ENCODE measurements at places on chromosomes 12 and 14. TPM values are rescaled to one million over a fixed set of nuclear protein-coding genes. Genes with fewer than 3 reads are reported as not detected.

GRCh38 chr12:447141-447540 lies 12.6 kb upstream of the B4GALNT3 start:
- no peak for DNase-seq

GRCh38 chr14:64681796-64682710 lies 22.2 kb upstream of the PLEKHG3 start:
- DNase-seq = peak; percentile 64

- DNase-seq = no peak
Measured at GRCh38 chr12:94561943-94562411, 88.4 kb downstream of the TMCC3 start.

DNA sequence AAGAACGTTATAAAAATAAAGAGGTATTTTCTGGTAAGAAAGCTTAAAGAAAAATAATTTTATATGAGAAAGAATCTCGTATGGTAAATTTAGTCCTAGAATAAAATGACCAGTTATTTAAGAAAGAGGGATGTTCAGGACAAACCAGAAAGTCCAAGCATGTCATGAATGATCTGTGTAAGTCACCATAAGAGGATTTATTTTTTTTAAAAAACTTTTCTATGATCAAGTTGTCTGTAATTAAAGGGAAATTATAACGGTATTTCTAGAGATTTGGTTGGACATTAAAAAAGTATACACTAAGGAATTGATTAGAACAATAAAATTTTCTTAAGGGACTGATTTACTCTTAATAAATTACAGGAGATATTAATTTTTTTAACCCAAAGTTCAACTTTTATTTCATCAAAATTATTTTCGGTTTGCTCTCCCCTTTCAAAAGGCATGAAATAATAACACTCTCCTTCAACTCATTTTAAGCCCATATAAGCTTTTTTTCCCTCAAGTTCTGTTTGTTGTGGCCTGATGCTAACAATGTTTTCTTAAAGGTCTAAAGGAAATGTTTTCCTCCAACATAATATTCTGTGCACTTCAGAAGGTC lies 49.9 kb upstream of the CPSF6 start:
- DNase-seq = no peak

- no peak for DNase-seq
Measured at GRCh38 chr12:117919479-117919878, 49.3 kb downstream of the KSR2 start.

- no peak for DNase-seq
Measured at GRCh38 chr12:11758510-11759493, 109.3 kb downstream of the ETV6 start.

- DNase-seq = no peak
Measured at GRCh38 chr14:72401632-72402376, 469.6 kb downstream of the RGS6 start.

- no peak for DNase-seq
Measured at GRCh38 chr12:26514364-26514763, 318.6 kb downstream of the ITPR2 start.

DNA sequence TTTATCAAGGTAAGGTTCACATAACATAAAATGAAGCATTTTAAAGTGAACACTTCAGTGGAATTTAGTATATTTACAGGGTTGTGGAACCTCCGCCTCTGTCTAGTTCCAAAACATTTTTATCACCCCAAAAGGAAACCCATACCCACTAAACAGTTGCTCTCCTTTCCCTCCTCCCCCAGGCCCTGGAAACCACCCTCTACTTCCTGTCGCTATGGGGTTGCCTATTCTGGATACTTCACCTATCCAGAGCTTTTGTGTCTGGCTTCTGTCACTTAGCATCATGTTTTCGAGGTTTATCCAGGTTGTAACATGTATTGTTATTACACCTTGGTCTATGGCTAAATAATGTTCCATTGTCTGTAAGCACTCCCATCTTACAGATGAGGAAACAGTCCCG lies 27.7 kb upstream of the ZFP36L1 start:
- DNase-seq = no peak

- DNase-seq = no peak
Measured at GRCh38 chr12:107319533-107320032, 226.2 kb upstream of the CRY1 start.

- DNase-seq = no peak
Measured at GRCh38 chr12:81136519-81136918, 58.6 kb downstream of the ACSS3 start.

DNA sequence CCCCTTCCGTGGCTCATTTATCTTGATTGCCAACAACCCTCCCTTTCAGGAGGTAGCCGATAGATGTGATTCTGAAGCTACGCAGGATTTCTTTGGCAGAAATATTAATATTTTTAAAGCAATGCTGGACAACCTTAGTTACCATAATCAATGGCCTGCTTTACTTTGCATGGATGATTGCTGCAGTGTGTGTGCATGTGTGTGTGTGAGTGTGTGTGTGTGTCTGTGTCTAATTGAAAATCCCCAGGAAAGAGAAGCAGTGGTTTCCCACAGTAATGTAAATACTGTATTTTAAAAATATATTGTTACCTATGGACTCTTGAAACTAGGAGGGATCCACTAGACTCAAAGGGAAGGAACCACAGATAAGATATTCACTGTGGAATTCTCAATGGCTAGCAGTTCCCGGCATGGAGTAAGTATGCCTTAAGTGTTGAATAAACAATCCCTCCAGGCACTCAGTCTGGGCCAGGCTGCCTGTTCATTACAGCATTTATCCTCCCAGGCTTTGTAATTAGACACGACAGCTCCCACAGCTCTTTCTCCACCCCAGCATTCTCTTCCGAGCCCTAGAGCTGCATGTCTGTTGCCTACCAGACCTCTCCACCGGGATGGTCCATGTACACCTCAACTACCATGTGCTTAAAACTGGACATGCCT lies 22.5 kb upstream of the C14orf132 start:
- DNase-seq = no peak

- DNase-seq = no peak
Measured at GRCh38 chr14:61430066-61430757, 108.8 kb downstream of the PRKCH start.

GRCh38 chr14:50089208-50089607 lies 27.2 kb downstream of the VCPKMT start:
- DNase-seq = no peak

GRCh38 chr12:80064269-80064668 lies 35.1 kb upstream of the OTOGL start:
- DNase-seq = no peak

DNA sequence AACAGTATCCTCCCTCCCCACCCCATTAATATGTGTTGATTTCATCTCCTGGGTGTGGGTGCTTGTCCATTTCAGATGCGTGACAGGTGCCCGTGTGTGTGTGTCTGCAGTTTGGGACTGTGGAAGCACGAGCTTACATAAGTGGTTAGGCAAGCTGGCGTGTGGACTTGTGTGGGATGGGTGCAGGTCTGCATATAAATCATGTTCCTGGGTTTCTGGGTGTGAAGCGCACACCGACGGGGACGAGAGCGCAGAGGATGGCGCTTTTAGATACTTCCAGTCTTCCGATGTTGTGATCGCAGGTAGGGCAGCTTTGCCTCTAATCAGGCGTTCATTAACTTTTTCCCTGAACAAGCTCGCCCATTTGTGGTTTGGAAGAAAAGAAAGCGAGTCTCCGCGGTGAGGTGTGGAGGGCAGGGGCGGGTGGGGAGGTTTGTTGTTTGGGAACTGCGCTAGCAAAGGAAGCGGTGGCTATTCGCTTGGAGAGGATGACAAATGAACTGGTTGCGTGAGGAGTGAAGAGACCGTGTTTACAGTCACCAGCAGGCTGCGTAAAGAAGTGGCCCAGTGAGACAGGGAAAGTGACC lies 865 bp downstream of the RGS6 start:
- DNase-seq = no peak

DNA sequence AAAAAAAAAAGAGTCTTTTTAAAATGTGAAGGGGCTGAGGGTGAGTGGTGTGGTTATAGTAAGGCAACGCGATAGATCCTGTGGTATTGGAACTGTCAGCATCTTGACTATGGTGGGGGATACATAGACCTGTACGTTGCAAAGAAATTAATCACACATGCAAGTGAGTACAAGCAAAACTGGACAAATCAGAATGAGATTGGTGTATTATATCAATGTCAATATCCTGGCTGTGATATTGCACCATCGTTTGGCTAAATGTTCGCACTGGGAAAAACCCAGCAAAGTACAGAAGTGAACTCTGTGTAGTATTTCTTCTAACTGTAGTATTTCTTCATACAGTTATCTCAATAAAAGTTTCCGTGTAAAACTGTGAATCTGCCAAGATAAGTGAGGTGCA lies 67.9 kb downstream of the GCH1 start:
- no peak for DNase-seq

GRCh38 chr14:65239143-65239937 lies 137.0 kb upstream of the MAX start:
- no peak for DNase-seq

GRCh38 chr14:94038921-94039629 lies 12.9 kb downstream of the OTUB2 start:
- no peak for DNase-seq

GRCh38 chr12:49555631-49556390 lies 12.1 kb downstream of the MCRS1 start:
- no peak for DNase-seq

GRCh38 chr12:51871126-51871525 lies 16.8 kb upstream of the ANKRD33 start:
- no peak for DNase-seq

DNA sequence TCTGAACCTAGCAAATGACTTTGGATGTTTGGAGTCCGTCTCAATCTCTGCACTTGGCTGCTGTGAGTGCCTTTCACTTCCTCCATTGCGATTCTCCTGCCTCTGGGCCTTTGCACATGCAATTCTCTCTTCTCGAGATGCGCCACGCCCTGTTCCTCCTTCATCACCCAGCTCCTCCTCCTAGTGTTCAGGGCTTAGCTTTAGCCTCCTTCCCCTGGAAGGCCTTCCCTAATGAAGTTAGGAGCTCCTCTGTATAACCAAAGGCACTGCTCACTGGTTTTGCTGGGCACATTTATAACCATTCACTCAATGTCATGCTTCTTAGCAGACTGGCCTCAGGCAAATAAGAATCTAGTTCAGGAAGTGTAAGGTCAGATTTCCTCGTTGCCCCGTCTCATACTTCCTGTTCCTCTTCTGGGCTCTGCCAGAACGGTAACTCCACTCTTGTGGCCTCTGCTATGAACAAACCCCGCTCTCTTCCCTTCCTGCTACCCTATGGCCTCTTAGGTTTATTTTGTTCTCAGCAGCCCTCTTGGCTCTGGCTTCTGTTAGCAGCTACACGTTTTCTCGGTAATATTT lies 171.4 kb downstream of the CRADD start:
- DNase-seq = no peak

DNA sequence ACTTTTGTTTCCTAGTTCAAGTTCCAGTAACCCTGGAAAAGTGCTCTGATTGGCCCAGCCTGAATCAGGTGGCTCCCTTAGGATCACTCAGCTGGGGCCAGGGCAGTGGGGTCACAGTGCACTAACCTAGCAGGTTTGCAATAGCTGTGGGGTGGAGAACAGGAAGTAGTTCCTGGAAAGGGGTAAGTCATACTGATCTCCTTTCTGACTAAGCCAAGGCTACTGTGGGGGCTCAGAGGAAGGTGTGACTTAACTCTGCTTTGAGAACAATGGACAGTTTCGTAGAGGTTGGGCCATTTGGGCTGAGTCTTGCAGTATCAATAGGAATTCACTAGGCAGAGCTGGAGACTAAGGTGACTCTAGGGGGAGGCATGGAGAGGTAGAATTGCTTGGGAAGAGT lies 89.4 kb downstream of the KIF26A start:
- DNase-seq = no peak

GRCh38 chr12:89288959-89289358 lies 63.3 kb downstream of the DUSP6 start:
- DNase-seq = no peak

DNA sequence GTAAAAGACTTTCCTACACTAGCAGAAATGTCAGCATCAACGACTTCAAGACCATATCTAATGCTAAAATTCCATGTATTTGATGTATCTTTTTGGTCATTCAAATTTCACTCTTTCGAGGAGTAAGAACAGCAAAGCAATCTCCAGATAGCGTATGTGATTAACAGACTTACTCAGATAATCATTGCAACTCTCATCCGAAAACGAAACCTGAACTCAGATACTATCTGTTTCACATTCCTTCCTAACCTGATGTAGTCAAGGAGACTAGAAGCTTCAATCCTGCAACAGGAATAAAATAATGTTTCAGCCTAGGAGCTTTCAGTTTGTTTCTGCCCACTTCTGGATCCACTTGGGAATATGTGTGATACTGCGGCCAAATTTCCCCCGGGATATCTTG lies 286.3 kb downstream of the NUAK1 start:
- DNase-seq = no peak

DNA sequence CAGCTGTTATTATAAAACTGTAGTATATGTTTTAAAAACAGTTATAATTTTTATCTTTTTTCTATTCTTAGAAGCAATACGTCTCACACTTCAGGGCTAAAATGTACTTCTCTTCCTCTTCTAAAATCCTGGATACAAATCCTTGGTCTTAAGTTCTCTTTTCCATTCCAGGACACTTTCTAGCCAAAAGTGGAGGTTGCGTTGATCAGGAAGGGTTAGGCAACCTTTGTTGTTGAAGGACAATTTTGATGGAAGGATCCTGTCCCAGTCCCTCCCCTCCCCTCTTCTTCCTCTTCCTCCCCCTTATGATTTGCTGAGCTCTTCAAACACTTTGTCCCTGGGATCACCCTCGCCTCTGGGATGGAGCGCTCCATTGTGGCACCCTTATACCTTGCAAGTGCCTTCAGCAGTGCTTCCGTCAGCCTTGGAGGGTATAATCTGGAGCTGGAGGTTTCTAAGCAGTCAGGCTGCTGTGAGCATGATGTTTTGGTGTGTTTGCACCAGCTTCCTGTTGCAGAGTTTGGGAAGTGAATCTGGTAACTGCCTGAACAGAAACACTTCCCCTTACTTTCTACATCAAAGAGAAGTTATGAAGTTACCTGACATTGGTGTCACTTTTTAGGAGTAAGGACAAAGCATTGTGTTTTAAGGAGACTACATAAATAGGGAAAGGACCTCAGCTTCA lies 87.4 kb upstream of the SLC38A2 start:
- no peak for DNase-seq

Gene HVCN1
- total RNA-seq = 12.3 TPM

Gene NEUROD4
- total RNA-seq = not detected

Gene MANSC4
- total RNA-seq = not detected

Gene HELB
- 10.2 TPM for total RNA-seq

Gene NTS
- not detected for total RNA-seq

Gene EML5
- total RNA-seq = 0.71 TPM

Gene OTX2
- total RNA-seq = not detected

Gene KLHL33
- 0.42 TPM for total RNA-seq

Gene DTD2
- total RNA-seq = 56.5 TPM

Gene CD163L1
- total RNA-seq = 2.5 TPM

Gene SSTR1
- total RNA-seq = 0.95 TPM

Gene OTUB2
- 0.71 TPM for total RNA-seq

Gene SMIM41
- not detected for total RNA-seq

Gene CMA1
- not detected for total RNA-seq

Measured in thoracic aorta (tissue), 2 donors.